ENCODE measurements at places on chromosomes 5 and 9.

- no peak for DNase-seq
These were observed 43.7 kb upstream of the SPRY4 start for GRCh38 chr5:142368529-142368928.

GRCh38 chr5:2697446-2698200 is 53.9 kb downstream of the IRX2 start:
- DNase-seq = no peak

- DNase-seq = peak; percentile 21
These were observed 23.1 kb upstream of the SLC9A3 start for GRCh38 chr5:547086-547924.

GRCh38 chr9:126630458-126631237 is 16.9 kb downstream of the LMX1B start:
- peak; percentile 61 for DNase-seq

GRCh38 chr9:70639853-70640814 is 225.7 kb upstream of the KLF9 start:
- DNase-seq = peak; percentile 32

DNA sequence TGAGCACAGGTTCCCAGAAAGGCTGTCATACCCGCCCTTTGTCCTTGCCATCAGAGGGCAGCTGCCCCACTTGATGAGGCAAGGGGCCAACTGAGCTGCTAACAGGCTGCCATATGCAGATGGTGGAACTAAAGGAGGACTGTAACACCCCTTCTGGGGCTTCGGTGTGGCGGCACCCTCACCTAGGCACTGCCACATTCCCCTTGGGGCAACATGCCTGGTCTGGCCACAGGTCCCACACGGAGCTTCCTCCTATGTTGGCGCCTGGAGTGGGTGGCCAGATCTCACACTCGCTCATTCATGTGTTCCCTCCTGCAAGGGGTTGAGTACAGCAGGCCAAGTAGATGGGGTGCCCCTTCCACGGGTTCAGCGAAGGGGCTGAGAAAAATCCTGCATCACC is 777.4 kb upstream of the CHD1 start:
- DNase-seq = no peak

GRCh38 chr9:133180953-133181352 is 17.2 kb upstream of the GBGT1 start:
- no peak for DNase-seq

- DNase-seq = no peak
These were observed 116.9 kb upstream of the TRPC7 start for GRCh38 chr5:136482206-136482605.

GRCh38 chr9:133993635-133994253 is 1.6 kb upstream of the VAV2 start:
- no peak for DNase-seq

DNA sequence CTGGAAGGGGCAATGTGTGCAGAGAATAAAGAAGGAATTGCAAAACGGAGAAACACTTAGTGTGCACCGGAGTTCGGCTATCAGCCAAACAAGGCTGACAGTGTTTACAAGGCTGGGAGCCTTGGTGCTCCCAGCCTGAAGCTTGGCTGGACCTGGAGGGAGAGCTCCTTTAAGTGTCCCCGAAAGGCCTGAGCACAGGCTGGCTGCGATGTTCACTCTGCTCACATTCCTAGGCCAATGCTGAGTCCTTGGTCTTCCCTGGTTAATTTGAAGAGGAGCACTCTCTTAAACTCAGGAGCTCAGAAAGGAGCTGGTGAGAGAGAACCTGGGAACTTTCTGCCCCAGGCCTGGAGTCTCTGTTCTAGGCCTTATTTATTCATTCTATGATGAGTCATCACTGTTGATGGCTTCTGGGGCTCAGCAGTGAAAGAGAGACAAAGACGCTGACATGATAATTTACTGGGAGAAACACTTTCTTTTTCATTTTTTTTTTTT is 88.6 kb upstream of the MYO10 start:
- peak; percentile 49 for DNase-seq

DNA sequence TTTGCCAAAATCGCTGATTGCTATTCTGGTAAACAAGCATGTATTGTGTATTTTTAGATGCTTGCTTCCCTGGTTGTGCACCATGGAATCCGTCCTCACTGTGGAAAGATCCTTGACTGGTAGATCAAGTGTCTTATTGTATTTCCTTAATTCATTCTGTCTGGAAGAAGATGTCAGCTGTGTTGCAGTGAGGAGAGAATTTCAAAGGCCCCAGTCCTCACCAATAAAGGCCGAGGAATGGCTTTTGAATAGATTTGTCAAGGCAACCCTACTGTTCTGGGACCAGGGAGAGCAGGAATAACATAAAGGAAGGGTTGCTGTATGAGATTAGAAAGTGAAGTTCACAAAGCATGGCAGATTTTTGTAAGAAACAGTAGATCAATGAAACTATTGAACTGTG is 36.2 kb upstream of the POU5F2 start:
- DNase-seq = no peak

DNA sequence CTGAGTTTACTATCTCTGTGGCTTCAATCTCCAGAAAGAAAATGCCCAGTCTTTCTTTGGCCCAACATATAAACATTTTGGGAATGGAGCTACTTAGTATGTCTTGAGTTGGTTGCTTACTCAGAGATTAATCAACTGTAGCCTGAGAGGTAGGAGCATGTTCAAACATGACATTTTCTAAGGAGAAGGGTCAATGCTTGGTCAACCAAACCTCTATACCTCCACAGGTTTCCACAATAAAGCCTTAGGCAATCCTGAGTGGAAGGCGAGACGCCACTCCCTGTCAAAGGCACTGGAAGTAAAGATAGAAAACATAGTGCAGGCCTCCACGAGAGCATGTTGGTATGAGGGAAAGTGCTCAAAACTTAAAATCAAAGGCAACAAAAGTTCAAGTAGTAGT is 411.4 kb downstream of the KCTD16 start:
- peak; percentile 90 for DNase-seq

DNA sequence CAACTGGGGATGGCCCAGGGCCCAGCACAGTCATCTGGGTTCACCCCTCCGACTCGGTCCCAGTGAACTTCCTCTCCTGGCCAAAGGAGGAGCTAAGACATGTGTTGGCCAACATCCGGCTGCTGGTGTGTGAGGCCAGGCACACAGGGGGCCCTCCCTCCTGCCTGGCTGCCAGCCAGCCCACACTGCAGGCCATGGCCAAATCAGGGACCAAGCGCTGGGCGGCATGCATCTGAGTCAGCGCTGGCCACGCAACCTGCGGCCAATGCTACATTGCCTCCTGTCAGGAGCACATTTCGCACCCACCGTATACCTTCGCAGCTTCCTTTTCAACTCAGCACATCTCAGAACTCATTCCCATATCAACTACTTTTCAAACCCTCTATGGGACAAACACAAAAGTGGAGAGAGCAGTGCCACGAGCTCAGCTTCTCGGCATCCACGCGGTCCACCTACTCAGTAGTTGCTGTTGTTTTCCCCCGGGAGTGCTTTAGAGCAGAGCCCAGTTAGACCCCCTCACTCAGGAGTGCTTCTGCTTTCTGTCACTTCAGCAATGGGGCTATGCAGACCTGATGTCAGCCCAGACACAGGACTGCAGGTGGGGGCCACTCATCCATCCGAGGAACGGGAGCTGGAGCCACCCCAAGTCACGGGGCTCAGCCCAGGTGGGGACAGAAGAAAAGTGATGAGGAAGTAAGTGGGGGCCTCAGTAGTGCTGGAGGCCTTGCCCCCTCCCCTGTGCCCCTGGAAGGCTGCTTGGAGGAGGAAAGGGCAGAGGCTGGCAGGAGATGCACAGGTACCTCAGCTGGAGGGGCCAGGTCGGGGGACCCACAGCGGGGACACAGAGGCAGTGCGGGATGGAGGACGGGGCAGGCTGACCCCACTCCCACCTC is 13.9 kb downstream of the NINJ1 start:
- DNase-seq = peak; percentile 92

- DNase-seq = no peak
These were observed 16.5 kb downstream of the AGXT2 start for GRCh38 chr5:35031276-35031675.

DNA sequence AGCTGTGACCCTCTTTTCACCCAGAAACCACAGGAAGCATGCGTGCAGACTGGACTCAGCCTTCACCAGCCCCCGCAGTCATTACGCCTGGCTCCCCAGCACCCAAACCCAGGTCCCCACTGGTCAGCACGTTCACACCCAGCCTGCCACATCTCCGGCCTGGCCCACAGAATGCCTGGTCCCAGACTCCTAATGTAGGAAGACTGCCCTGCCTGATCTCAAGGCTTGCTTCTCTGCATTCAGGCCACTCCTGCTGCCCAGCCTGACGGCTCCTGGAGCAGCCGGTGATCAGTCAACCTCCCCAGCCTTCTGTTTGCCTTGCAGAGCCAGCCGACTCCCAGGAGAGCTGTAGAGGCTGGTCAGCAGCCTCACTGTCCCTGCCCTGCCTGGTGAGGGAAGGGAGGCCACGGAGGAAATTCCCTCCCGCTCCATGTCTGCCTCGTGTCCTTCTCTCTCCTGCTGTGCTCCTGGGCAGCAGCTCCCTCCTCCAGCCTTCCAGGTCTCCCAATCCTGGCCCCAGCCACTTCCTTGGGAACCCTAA is 25.4 kb downstream of the ADAMTS2 start:
- DNase-seq = no peak

- DNase-seq = peak; percentile 69
These were observed 30.1 kb downstream of the PTPA start for GRCh38 chr9:129141066-129142041.

- no peak for DNase-seq
These were observed 381.2 kb upstream of the IRX1 start for GRCh38 chr5:3214396-3214795.

GRCh38 chr5:123626051-123626450 is 114.1 kb downstream of the CSNK1G3 start:
- no peak for DNase-seq

DNA sequence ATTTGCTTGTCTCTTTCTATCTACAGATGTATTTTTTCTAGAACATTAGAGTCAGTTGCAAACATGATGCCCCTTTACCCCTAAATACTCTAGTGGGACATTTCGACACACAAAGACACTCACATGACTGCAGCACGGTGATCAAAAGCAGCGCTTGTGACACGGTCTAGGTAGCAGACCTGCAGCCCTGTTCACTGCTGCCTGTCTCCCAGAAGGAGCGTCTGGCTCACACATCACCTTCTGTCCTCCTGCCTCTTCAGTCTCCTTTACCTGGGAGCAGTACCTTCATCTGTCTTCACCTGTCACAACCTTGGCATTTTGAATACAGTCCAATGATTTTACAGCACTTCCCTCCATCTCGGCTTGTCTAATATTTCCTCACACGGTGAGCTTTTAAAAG is 51.9 kb upstream of the SH3PXD2B start:
- no peak for DNase-seq

GRCh38 chr9:123048748-123049147 is 15.3 kb downstream of the GPR21 start:
- no peak for DNase-seq

GRCh38 chr5:172820046-172820767 is 13.8 kb upstream of the ERGIC1 start:
- peak; percentile 92 for DNase-seq

DNA sequence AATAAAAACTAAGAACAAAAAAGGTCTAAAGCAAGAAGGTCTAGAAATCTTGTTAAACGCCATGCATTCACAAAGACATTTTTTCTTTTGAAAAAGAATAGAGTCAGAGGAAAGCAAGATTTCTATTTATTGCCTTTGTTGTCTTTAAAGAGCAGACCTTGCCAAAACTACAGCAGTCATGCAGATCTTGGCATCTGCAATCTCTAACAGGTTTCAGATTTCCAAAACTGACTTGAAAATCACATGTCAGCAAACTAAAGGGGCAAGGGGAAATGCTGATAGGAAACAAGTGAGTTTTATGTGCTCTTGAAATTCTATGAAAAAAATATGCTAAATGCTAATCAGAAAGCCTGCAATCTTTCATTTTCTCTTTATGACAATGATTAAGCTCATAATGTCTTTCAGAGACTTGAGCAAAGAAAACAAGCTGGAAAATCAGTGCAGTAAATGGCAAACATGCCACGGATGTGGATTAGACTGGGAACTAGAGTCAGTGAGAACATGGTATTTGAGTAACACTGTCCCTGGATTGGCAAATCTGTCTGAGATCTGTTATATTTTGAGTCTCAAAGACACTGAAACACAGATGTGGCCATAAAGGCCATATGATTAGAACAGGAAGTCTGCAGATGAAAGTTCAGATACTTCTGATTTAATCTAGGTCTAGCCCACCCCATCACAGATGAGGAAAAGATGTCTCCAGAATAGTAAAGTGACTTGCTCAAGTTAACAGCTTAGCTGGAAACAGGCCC is 361.4 kb upstream of the RPS23 start:
- no peak for DNase-seq

GRCh38 chr5:95779611-95780010 is 42.9 kb downstream of the GLRX start:
- DNase-seq = no peak

GRCh38 chr9:37747271-37747753 is 6.3 kb upstream of the TRMT10B start:
- peak; percentile 41 for DNase-seq

- peak; percentile 43 for DNase-seq
These were observed 76.2 kb downstream of the STK10 start for GRCh38 chr5:172111852-172112225.

DNA sequence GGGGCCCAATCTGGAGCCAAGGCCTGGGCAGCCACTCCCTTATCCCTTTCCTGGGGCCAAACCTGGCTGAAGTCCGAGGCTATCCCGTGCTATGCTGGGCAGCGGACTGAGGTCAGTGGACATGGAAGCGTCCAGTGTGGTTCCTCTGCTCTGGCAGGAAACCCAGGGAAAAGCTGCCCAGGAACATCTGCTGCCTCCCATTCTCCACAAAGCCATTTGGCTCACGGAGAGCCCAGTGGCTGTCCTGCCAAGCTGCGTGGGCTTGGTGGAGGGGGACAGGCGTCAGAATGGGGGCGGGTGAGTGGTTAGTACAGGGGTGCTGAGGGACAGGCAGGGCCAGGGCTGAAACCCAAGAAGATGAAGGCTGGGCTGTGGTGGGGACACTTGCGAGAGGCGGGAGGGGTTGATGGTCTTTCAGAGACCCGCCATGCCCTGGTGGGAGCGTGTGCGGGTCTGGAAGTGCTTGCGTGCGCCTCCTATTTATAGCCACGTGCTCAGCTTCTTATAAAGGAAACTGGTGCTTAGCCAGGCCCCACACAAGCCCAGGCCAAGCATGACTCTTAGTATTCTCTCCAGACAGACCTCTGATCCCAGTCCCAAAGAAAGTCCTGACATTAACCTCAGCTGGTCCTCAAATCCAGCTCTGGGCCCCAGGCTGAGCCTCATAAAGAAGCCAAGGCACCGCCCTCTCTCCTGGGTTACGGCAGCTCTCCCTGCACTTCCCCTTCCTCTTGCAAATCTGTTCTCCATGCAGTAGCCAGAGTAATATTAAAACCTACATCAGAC is 9.4 kb upstream of the SLC6A7 start:
- DNase-seq = no peak

GRCh38 chr9:126156898-126157297 is 169.7 kb upstream of the MVB12B start:
- no peak for DNase-seq

DNA sequence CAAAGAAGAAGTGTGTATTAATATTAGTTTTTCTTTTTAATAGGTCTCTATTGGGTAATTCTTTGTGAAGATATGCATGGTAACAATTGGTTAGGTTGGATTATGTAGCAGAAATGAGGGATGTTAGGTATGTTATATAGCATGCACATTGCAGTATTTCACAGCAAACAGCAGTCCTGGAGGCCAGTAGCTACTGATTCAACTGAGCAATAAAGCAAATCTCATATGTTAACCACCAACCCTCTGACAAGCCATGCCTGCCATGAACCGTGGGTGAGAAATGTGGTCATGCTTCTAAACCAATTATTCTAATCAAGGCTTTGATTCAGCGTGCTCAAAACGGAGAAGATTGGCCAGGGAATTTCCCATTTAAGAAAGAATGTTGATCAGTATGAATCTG is 313.0 kb upstream of the CDH6 start:
- DNase-seq = no peak

- peak; percentile 46 for DNase-seq
These were observed 31.7 kb upstream of the SCAMP1 start for GRCh38 chr5:78328585-78329173.

All from mammary epithelial cell (primary cell).